ENCODE measurements at places on chromosomes 12 and 14. TPM values are rescaled to one million over a fixed set of nuclear protein-coding genes. Genes with fewer than 3 reads are reported as not detected.

- no peak overlapping the region for H3K27ac ChIP-seq
- DNase-seq = no peak
- H3K4me1 ChIP-seq = no peaks in the 10 kb centered on the region
- no peaks in the 10 kb centered on the region for H3K36me3 ChIP-seq
- no peaks in the 10 kb centered on the region for H3K27me3 ChIP-seq
These were observed 15.3 kb downstream of the CFAP251 start for GRCh38 chr12:121933522-121934308.

- H3K27me3 ChIP-seq = no peaks in the 10 kb centered on the region
- no peaks in the 10 kb centered on the region for H3K36me3 ChIP-seq
- no peak overlapping the region for H3K4me3 ChIP-seq
- H3K4me1 ChIP-seq = peaks cover 29% of the 10 kb centered on the region
- no peak for DNase-seq
- no peak overlapping the region for H3K27ac ChIP-seq
These were observed 67.5 kb downstream of the TMX1 start for GRCh38 chr14:51307551-51307950.

DNA sequence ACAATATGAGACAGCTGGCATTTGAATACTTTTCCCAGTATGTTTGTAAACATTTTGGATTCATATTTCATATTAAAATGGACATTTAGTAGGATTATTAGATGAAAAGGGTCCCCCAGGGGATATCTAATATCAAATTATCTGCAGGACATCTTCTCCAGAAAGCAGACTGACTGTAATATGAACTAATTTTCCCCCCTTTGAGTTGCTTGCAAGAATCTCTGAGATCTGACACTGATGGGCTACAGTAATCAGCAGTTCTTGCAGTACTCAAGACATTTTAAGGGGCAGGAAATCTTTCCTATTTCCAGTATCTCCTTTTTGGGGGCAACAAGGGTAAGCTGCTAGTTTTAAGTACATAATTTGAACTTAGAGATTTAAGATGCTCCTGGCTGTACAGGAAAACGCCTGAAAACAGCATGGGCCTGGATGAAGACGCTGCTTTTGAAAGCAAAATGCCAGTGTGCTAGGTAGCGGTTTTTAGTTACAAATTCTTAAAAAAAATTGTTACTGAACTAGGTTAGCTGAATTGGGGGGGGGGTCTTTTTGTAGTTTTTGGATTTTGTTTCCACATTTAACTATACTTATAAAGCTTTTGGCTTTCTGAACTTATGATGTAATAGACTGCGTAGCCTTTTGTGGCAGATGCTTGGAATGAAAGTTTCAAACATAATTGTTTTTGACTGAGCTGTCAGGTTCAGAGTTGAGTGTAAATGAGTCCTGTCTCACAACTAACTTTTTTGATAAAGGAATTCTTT, 2.2 kb downstream of the FRMD6 start:
- peak overlapping the region; percentile 88 for H3K4me3 ChIP-seq
- H3K27ac ChIP-seq = peak overlapping the region; percentile 97
- no peaks in the 10 kb centered on the region for H3K27me3 ChIP-seq
- H3K36me3 ChIP-seq = no peaks in the 10 kb centered on the region

GRCh38 chr12:41527534-41528116, 339.5 kb downstream of the PDZRN4 start:
- H3K27me3 ChIP-seq = no peaks in the 10 kb centered on the region
- no peaks in the 10 kb centered on the region for H3K4me1 ChIP-seq
- H3K27ac ChIP-seq = no peak overlapping the region
- DNase-seq = no peak
- H3K36me3 ChIP-seq = no peaks in the 10 kb centered on the region

DNA sequence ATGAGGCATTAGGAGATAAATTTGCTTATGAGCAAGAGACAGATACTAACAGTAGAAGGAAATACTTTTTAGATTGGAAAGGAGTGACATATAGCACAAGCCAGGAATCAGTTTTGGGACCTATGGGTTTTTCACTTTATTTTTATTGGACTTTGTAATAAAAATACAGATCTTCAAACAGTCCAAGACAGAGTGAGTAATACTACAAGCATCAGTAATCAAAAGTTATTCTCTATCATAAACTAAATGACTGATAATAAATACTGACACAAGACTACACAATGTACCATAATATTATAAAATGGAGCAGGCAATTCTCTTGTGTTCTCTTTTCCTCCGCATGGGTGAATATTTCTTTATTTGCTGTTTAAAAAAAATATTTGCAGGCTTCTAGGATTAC, 85.8 kb downstream of the DERA start:
- no peak for DNase-seq
- H3K36me3 ChIP-seq = no peaks in the 10 kb centered on the region
- no peaks in the 10 kb centered on the region for H3K4me1 ChIP-seq
- H3K4me3 ChIP-seq = no peak overlapping the region
- H3K27ac ChIP-seq = no peak overlapping the region

GRCh38 chr14:49306152-49306751, 279.9 kb downstream of the RPS29 start:
- no peak overlapping the region for H3K4me3 ChIP-seq
- H3K4me1 ChIP-seq = no peaks in the 10 kb centered on the region
- no peaks in the 10 kb centered on the region for H3K36me3 ChIP-seq
- H3K27ac ChIP-seq = no peak overlapping the region
- DNase-seq = no peak

DNA sequence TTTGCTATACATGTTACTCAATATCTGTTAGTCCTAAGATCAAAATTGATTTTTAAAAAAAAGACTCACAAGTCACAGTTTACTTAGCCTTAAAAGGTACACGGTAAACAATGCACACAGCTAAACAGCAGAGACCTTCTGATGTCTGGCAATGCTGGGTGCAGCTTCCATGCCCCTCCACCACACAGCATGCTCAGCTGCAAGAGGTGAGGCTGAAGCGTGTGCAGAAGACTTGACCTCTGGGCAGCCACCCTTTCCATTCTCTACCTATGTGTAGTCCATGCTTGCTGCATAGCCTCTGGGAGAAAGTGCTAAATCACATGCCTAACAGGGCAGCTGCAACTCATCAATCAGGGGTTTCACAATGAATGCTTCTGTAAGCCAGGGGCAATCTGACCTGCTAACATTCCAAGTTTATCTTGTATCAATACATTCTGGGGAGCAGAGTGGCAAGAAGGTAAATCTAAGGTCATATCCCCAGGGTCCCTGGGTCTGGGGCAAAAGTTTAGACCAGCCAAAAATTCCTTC, 44.5 kb upstream of the AMN1 start:
- no peaks in the 10 kb centered on the region for H3K4me1 ChIP-seq
- no peak overlapping the region for H3K4me3 ChIP-seq
- H3K27ac ChIP-seq = no peak overlapping the region

DNA sequence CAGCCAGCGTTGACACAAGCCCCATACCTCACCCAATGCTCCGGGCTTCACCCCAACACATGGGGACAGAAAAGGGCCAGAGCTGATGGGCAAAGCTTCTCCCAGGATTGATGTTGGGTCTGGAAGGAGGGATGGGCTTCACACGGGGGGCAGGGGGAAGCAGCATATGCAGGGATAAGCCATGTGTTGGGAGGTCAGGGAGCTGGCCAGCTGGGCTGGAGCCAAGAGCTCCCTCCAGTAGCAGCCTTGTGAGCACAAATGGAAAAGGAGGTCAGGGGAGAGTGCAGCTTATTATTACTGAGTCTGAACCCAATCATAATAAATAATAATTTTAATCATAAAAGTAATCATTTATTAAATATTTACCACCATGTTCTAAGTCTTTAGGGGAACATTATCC, 9.3 kb downstream of the PLEKHD1 start:
- H3K27me3 ChIP-seq = no peaks in the 10 kb centered on the region
- DNase-seq = no peak
- no peak overlapping the region for H3K27ac ChIP-seq
- no peaks in the 10 kb centered on the region for H3K4me1 ChIP-seq
- H3K36me3 ChIP-seq = no peaks in the 10 kb centered on the region

DNA sequence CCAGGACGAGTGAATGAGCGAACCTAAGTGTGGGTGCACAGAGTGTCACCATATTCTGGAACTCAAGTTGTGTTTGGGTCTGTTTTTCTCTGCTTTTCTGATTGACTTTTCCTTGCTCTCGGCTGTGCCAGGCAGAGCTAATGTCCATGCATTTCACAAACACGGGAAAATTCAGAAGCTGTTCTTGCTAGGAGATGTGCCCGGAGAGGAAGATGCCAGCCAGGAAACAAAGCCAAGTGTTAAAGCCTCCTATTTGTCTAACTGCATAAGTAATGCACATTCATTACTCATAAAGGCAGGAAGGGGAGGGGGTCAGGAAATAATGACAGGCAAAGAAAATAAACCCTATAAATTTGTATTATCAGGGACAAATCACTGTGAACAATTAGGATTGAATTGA, 250.4 kb upstream of the SFSWAP start:
- no peaks in the 10 kb centered on the region for H3K27me3 ChIP-seq
- H3K36me3 ChIP-seq = no peaks in the 10 kb centered on the region
- no peak overlapping the region for H3K4me3 ChIP-seq
- DNase-seq = no peak
- no peaks in the 10 kb centered on the region for H3K4me1 ChIP-seq

GRCh38 chr14:72962829-72963312, 36.6 kb downstream of the DCAF4 start:
- DNase-seq = no peak
- no peaks in the 10 kb centered on the region for H3K4me1 ChIP-seq

DNA sequence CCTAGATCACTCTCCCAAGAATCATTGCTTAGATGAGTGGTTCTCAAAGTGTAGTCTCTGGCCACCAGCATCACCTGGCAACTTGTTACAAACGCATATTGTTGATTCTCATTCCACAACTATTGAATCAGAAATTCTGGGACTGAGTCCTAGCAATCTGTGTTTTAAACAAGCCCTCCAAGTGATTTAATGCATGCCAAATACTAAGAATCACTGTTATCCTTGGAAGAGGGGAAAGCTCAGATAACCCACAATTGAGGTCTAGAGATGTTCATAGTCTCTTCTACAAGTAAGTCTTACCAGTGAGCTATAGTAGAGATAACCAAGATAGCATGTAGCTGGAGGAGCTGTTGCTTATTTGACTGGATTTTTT, 666.6 kb downstream of the DIO2 start:
- DNase-seq = no peak
- H3K4me3 ChIP-seq = no peak overlapping the region
- H3K27ac ChIP-seq = no peak overlapping the region
- no peaks in the 10 kb centered on the region for H3K4me1 ChIP-seq
- no peaks in the 10 kb centered on the region for H3K36me3 ChIP-seq

DNA sequence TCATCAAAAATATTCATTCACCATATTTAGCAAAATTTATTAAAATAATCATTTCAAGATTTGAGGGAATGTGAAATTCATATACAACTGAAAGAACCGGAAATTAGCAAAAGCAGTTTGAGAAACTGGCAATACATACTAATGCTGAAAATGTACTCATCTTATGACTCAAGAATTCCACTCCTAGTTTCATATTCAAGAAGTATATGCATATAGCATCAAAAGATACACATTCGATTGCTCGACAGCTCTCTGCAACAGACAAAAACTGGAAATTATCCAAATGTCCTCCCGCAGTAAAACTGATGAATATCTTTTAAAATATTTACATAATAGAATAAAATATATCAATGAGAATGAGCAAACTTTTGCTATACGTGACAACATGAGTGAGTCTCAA, 189.2 kb upstream of the MGAT4C start:
- no peaks in the 10 kb centered on the region for H3K36me3 ChIP-seq
- no peaks in the 10 kb centered on the region for H3K27me3 ChIP-seq
- H3K27ac ChIP-seq = no peak overlapping the region
- DNase-seq = no peak

DNA sequence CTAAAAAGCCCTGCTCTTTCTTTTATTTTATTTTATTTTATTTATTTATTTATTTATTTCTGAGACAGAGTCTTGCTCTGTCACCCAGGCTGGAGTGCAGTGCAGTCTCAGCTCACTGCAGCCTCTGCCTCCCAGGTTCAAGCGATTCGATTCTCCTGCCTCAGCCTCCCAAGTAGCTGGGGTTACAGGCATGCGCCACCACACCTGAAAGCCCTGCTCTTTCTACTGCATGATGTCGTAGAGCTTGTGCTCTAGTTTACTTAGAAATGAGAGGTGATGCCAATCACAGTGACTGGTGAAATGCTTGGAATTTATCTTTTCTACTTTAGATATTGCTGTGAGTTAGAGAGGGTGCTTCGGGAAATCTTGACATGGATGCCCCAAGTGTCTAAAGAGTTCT, 54.5 kb downstream of the DAD1 start:
- H3K27ac ChIP-seq = no peak overlapping the region
- H3K36me3 ChIP-seq = no peaks in the 10 kb centered on the region
- DNase-seq = no peak
- H3K27me3 ChIP-seq = no peaks in the 10 kb centered on the region

DNA sequence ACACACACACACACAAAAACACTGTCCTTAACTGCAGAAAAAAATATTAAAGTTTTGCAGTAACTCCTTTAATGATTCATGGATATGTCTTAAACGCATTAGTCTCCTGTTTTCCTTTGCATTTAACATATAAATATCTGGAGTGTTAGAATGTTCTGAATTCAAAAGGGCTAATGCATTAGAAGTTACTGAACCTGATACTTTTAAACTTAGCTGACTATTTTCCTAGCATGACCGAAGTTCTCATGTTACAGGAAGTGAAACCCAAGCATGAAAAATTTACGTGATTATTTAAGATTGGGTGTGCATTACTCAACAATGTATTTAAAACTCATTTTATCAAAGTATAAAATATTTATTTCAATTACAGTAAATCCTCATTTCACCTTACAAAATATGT, 791.2 kb downstream of the FLRT2 start:
- no peaks in the 10 kb centered on the region for H3K27me3 ChIP-seq
- no peak overlapping the region for H3K4me3 ChIP-seq
- no peak overlapping the region for H3K27ac ChIP-seq
- no peaks in the 10 kb centered on the region for H3K36me3 ChIP-seq
- H3K4me1 ChIP-seq = no peaks in the 10 kb centered on the region

DNA sequence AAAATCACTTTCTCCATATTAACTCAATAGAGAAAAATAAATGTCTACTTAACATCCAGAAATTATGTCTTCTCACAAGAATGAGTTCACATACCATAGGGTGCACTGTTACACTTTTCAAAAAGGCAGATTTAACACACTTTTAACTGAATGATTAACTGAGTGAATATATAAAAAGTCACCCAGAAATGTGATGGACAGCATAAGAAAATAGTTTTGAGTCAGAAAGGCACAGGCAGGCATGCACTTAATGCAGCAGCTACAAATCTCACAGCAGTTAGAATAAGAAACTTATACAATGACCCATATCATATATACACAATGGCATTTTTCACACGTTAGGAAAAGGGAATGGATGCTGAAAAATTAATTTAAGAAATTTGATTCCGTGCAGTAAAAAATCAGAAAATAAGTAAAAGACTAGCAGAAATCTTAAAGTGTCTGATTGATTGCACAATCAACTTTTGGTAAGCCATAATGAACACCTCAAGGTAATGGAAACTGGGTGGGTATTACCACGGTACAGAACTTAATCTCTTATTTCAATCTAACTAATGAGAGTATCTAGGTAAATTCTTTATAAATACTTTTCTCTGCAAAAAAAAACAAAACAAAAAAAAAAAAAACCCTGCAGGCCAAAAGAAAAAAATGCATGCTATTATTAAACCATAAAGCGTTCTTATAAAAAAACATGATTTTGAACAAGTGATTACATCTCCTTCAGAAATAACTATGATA, 3.5 kb downstream of the MED13L start:
- no peaks in the 10 kb centered on the region for H3K36me3 ChIP-seq
- no peaks in the 10 kb centered on the region for H3K27me3 ChIP-seq

The RPS6KL1 gene
- total RNA-seq = 0.83 TPM

The ACOT6 gene
- not detected for total RNA-seq

The RIN3 gene
- total RNA-seq = 4.6 TPM

The KRT78 gene
- 406 TPM for total RNA-seq

The A2ML1 gene
- 497 TPM for total RNA-seq

The ANKS1B gene
- 2.1 TPM for total RNA-seq

The NRIP2 gene
- 0.38 TPM for total RNA-seq

The PTPRB gene
- 22.9 TPM for total RNA-seq

The OGFOD2 gene
- 8.5 TPM for total RNA-seq

The DPF3 gene
- total RNA-seq = not detected

The PLA2G1B gene
- not detected for total RNA-seq

The GPR68 gene
- total RNA-seq = 14.9 TPM

Measured in esophagus squamous epithelium (tissue), 5 donors.